Ovary (tissue), 10 donors: ENCODE measurements at places on chromosomes 6 and 20. TPM values are rescaled to one million over a fixed set of nuclear protein-coding genes. Genes with fewer than 3 reads are reported as not detected.

- H3K4me1 ChIP-seq: no peaks in the 10 kb centered on the region
- DNase-seq: peak; percentile 79
- no peaks in the 10 kb centered on the region for H3K36me3 ChIP-seq
- H3K4me3 ChIP-seq: no peak overlapping the region
- H3K27me3 ChIP-seq: no peaks in the 10 kb centered on the region
Observed at GRCh38 chr20:35994994-35995453, 26.6 kb downstream of the CNBD2 start.

The PRSS35 gene
- total RNA-seq: 8.3 TPM

The AIF1 gene
- total RNA-seq: 26.6 TPM

DNA sequence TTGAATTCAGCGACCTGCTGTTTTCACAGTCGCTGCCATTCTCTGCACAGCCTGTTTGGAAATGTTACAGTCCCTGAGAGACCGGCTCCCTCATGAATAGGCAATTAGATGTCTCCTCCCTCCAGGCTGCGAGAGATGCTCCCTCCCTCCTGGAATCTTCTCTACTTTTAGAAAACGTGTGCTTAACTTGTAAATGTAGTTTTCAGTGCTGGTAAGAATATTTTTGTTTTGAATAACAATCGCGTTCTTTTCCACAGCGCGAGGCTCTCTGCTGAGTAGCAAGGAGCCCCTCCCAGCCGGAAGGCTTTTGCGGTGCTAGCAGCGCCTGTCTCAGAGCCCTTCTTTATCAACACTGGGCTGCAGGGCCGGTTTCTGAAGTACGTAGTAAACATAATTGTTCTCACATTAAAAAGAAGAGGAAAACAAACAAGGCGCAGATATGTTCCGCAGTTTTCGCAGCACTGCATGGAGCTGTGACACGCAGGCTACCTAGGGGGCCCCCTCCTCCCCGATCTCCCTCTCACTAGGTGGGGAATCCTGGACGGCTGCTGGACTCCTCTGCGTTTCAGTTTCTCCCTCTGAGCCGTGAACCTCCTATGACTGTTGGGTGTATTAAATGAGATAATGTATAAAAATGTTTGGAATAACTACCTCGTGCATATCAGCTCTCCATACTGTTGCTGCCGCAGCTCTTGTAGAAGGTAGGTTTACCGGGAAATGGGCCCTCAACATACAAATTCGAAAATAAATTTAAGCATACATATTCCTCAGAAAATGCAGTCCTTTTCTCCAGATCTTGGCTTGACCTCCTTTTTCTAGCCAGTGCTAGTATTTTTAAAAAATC, 79.0 kb upstream of the SPACA1 start:
- H3K4me1 ChIP-seq: no peaks in the 10 kb centered on the region
- peak overlapping the region; percentile 28 for H3K4me3 ChIP-seq
- H3K27me3 ChIP-seq: no peaks in the 10 kb centered on the region
- no peaks in the 10 kb centered on the region for H3K36me3 ChIP-seq
- no peak overlapping the region for H3K27ac ChIP-seq

- no peak overlapping the region for H3K27ac ChIP-seq
- H3K27me3 ChIP-seq: no peaks in the 10 kb centered on the region
- no peak for DNase-seq
Observed at GRCh38 chr6:144690666-144691065, 405.5 kb downstream of the UTRN start.

The BNIP5 gene
- 0.12 TPM for total RNA-seq
